Right atrium auricular region (tissue), 2 donors: ENCODE measurements at places on chromosomes 11 and 22.

GRCh38 chr22:42519525-42520401 is at the start of gene RRP7A:
RRP7A (minus strand) TSS chr22:42519796; CDS start chr22:42519786, 10 bp downstream.
- DNase-seq: peak; percentile 78

- DNase-seq: no peak
Measured at GRCh38 chr11:95708681-95709080, 80.9 kb downstream of the FAM76B start.

- no peak for DNase-seq
Measured at GRCh38 chr11:105000167-105000566, 22.8 kb downstream of the CASP5 start.

DNA sequence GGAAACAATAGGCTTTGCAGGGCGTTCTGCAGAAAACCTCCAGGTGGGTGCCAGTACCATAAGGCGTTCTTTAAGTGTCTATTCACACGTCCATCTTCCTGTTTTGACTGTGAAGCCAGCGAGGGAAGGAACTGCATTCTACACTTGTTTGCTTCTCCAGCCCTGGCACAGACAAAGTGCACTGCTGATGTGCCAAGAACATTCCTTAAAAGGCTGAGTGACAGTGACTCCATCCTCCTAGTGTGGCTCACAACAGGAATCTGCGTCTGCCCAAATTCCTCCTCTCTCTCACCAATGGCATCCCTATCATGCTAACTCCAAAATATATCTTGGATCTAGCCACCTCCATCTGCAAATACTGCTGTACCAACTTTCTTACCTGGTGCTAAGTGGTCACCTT is 407.4 kb upstream of the SYN3 start:
- no peak for DNase-seq

GRCh38 chr22:40466976-40467375 is 96.6 kb downstream of the SGSM3 start:
- no peak for DNase-seq

DNA sequence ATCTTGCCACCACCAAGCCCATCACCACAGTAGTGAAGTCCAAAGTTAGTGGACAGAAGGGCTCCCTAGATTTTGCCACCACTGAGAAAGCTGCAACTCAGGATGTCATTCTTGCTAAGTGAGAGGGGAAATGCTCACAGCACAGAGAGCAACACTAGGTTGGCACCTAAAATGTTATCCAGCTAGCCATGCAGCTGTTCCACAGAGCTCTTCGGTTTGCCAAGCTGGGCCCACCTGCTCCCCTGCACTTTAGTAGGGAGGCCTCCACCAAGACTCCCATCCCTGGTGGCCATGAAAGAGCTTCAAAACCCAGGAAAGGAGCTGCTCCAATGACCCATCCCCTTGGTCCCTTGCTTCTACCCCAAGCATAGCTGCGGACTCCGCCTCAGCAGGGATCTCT is 63.8 kb downstream of the TRIM29 start:
- DNase-seq: no peak

GRCh38 chr11:86047275-86047991 is 21.5 kb downstream of the PICALM start:
- no peak for DNase-seq

- DNase-seq: no peak
Measured at GRCh38 chr11:106187860-106188456, 110.5 kb downstream of the AASDHPPT start.

- DNase-seq: no peak
Measured at GRCh38 chr22:42343531-42344081, 73.2 kb upstream of the TCF20 start.

- no peak for DNase-seq
Measured at GRCh38 chr11:596374-596773, 19.4 kb downstream of the IRF7 start.

- DNase-seq: no peak
Measured at GRCh38 chr11:105862736-105863367, 159.2 kb downstream of the MSANTD4 start.

DNA sequence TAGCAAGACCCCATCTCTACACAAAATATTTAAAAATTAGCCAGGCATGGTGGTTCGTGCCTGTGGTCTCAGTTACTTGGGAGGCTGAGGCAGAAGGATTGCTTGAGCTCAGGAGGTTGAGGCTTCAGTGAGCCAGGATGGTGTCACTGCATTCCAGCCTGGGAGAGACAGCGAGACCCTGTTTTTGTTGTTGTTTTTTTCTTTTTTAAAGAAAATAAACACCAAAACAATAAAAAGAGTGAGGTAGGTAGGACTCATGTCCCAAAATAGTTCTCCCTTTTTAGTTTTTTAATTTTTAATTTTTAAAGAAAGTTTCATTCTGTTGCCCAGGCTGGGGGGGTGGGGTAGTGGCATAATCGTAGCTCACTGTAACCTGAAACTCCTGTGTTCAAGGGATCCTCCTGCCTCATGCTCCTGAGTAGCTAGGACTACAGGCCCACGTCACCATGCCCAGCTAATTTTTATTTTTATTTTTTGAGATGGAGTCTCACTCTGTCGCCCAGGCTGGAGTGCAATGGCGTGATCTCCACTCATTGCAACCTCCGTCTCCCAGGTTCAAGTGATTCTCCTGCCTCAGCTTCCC is 25.5 kb upstream of the MALAT1 start:
- DNase-seq: no peak
